ENCODE measurements at places on chromosomes 16 and 17. TPM values are rescaled to one million over a fixed set of nuclear protein-coding genes. Genes with fewer than 3 reads are reported as not detected.

- no peak overlapping the region for H3K27ac ChIP-seq
- no peaks in the 10 kb centered on the region for H3K4me1 ChIP-seq
- H3K36me3 ChIP-seq = no peaks in the 10 kb centered on the region
- no peaks in the 10 kb centered on the region for H3K27me3 ChIP-seq
Measured at GRCh38 chr17:53707566-53707965, 115.2 kb upstream of the KIF2B start.

Gene PDIA2
- 0.71 TPM for total RNA-seq

DNA sequence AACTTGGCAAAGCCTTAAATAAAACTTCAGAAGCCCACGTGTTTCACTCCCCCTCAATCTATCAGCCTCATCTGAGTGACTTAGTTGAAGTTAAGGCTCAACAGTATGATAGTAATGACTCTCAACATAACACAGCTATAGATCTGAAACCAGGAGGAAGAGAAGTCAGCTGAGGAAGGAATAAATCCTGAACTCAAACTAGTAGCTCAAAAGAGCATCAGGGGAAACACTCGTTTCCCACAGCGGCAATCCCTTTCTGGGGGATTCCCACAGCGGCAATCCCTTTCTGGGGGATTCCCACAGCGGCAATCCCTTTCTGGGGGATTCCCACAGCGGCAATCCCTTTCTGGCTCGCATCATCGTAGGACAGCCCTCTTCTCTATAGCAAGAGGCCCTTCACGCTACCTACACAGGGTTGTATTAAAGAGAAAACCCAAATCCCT lies 56.8 kb downstream of the ZZEF1 start:
- peaks cover 9% of the 10 kb centered on the region for H3K36me3 ChIP-seq
- no peaks in the 10 kb centered on the region for H3K4me1 ChIP-seq
- H3K27ac ChIP-seq = no peak overlapping the region

GRCh38 chr17:64129765-64130558 lies at the start of gene ERN1:
Gene ERN1, minus strand, starts transcription at chr17:64130144. Its CDS starts 115 bp downstream, at chr17:64130029.
- H3K27me3 ChIP-seq = no peaks in the 10 kb centered on the region
- peak within 1 kb of the TSS; percentile 42 for H3K27ac ChIP-seq
- peaks cover 18% of the 10 kb centered on the region for H3K36me3 ChIP-seq
- no peaks in the 10 kb centered on the region for H3K4me1 ChIP-seq

GRCh38 chr17:65918916-65919315 lies 273.0 kb downstream of the CEP112 start:
- no peaks in the 10 kb centered on the region for H3K27me3 ChIP-seq
- no peaks in the 10 kb centered on the region for H3K4me1 ChIP-seq
- DNase-seq = no peak
- H3K4me3 ChIP-seq = no peak overlapping the region

Gene AOC3
- total RNA-seq = 7.4 TPM

Gene TNFSF12
- 7.7 TPM for total RNA-seq

DNA sequence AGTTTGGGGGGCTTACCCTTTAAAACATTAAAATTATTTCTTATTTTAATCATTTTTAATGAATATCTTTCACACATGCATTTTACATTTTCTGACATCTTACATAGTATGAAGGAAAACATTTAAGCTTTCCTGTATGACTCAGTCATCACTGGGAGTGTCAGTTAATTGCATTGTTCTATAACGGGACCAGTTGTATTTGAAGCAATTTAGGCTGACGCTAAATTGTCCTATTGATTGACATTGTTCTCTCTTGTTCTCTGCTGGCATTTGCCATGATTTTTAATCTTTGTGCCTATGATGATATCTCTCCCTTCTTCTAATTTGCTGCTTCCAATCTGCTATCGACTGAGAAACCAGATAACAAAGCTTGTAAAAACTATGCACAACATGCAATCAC lies 190.5 kb upstream of the PIRT start:
- H3K27me3 ChIP-seq = no peaks in the 10 kb centered on the region
- no peak for DNase-seq
- H3K36me3 ChIP-seq = no peaks in the 10 kb centered on the region
- H3K27ac ChIP-seq = no peak overlapping the region

Gene SMIM22
- 235 TPM for total RNA-seq

GRCh38 chr16:87276091-87276701 lies 41.0 kb downstream of the C16orf95 start:
- H3K4me1 ChIP-seq = peaks cover 13% of the 10 kb centered on the region
- H3K27ac ChIP-seq = no peak overlapping the region
- no peak overlapping the region for H3K4me3 ChIP-seq
- no peak for DNase-seq
- H3K27me3 ChIP-seq = peaks cover 56% of the 10 kb centered on the region

- peaks cover 91% of the 10 kb centered on the region for H3K27me3 ChIP-seq
- peaks cover 11% of the 10 kb centered on the region for H3K4me1 ChIP-seq
- H3K4me3 ChIP-seq = no peak overlapping the region
- H3K36me3 ChIP-seq = no peaks in the 10 kb centered on the region
- DNase-seq = peak; percentile 52
Measured at GRCh38 chr16:86118467-86119307, 219.7 kb downstream of the IRF8 start.

Gene KRTAP4-1
- total RNA-seq = not detected

DNA sequence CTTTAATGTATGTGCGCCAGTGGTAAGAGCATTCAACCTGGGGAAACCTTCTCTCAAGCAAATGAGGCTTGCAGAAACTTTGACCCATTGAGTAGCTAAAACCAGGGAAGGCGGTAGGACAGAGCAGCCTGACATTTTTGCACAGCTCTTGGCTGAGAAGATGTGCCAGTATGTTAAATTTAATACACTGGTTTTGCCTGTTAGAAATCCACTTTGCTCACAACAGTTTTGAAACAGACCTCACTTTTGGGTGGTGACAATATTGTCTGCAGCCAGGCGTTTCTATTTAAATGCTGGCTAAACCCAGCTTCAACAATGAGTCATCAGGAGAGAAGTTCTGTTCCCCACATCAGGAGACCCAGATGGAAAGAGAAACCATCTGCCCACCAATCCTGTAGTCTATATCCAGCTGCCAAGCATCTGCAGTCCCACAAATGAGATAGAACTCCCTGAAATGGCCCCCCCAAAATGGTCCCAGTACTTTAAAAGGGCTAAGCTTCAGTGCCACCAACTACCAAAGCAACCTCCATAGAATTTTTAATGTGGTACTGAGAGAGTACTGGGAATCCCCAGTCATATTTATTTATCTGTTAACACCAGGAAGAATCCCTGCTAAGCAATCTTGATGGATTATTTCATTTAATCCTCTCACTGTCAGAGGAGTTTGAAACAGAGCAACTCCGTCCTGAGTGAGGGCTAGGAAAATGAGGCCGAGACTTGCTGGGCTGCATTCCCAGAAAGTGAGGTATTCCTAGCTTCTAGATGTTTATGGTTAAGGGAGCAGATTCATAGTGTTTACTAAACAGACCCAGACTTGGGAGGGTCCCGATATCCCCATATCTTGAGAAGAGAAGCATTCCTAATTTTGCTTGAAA lies 29.0 kb upstream of the CLEC3A start:
- H3K36me3 ChIP-seq = no peaks in the 10 kb centered on the region
- no peak overlapping the region for H3K4me3 ChIP-seq
- peaks cover 30% of the 10 kb centered on the region for H3K27me3 ChIP-seq
- no peak for DNase-seq

Gene CAVIN1
- total RNA-seq = 6.7 TPM

Gene ZFHX3
- 13.6 TPM for total RNA-seq

Gene SYNGR3
- total RNA-seq = 3.6 TPM

GRCh38 chr17:65593855-65594845 lies 32.7 kb upstream of the AXIN2 start:
- H3K27me3 ChIP-seq = peaks cover 42% of the 10 kb centered on the region
- no peak overlapping the region for H3K4me3 ChIP-seq
- no peaks in the 10 kb centered on the region for H3K36me3 ChIP-seq

GRCh38 chr16:89042711-89043551 lies 50.7 kb upstream of the ACSF3 start:
- no peaks in the 10 kb centered on the region for H3K36me3 ChIP-seq
- DNase-seq = no peak
- no peak overlapping the region for H3K4me3 ChIP-seq

DNA sequence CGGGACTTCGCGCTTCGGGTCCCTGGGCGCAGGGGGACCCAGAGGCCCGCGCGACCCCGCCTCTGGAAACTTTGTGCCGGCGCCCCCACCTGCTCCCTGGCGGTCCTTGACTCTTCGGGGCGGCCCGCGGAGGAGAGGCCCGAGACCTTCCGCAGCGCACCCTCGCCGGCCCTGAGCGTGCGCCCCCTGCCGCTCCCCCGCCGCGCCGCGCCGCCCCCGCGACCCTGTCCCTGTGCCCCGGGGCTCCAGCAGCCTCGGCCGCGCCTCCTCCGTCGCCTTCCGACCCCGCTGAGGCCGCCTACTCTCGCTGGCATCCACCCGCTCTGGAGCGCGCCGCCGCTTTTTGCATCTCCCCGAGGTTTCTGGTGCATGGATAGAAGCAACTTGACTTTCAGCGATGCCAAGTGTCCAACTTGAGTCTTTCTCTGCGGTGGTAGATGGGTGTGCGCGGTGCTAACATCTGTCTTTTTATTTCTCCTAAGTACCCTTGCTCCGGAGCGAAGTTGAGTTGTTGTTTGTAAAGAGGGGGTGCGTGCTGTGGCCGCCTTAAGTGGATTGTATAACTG lies 414 bp downstream of the DUSP14 start:
- H3K27me3 ChIP-seq = no peaks in the 10 kb centered on the region
- peak overlapping the region; percentile 72 for H3K27ac ChIP-seq
- peaks cover 55% of the 10 kb centered on the region for H3K4me1 ChIP-seq
- DNase-seq = peak; percentile 98

Gene STX1B
- 1.3 TPM for total RNA-seq

- H3K4me3 ChIP-seq = no peak overlapping the region
- no peak overlapping the region for H3K27ac ChIP-seq
- H3K4me1 ChIP-seq = peaks cover 9% of the 10 kb centered on the region
- H3K27me3 ChIP-seq = no peaks in the 10 kb centered on the region
Measured at GRCh38 chr17:28065706-28066105, 23.2 kb downstream of the NLK start.

Gene MARVELD3
- 38.4 TPM for total RNA-seq

GRCh38 chr17:44159519-44160210 lies 10.8 kb upstream of the ASB16 start:
- H3K27me3 ChIP-seq = no peaks in the 10 kb centered on the region
- H3K4me1 ChIP-seq = no peaks in the 10 kb centered on the region
- H3K36me3 ChIP-seq = peaks cover 19% of the 10 kb centered on the region
- DNase-seq = no peak
- H3K27ac ChIP-seq = no peak overlapping the region

DNA sequence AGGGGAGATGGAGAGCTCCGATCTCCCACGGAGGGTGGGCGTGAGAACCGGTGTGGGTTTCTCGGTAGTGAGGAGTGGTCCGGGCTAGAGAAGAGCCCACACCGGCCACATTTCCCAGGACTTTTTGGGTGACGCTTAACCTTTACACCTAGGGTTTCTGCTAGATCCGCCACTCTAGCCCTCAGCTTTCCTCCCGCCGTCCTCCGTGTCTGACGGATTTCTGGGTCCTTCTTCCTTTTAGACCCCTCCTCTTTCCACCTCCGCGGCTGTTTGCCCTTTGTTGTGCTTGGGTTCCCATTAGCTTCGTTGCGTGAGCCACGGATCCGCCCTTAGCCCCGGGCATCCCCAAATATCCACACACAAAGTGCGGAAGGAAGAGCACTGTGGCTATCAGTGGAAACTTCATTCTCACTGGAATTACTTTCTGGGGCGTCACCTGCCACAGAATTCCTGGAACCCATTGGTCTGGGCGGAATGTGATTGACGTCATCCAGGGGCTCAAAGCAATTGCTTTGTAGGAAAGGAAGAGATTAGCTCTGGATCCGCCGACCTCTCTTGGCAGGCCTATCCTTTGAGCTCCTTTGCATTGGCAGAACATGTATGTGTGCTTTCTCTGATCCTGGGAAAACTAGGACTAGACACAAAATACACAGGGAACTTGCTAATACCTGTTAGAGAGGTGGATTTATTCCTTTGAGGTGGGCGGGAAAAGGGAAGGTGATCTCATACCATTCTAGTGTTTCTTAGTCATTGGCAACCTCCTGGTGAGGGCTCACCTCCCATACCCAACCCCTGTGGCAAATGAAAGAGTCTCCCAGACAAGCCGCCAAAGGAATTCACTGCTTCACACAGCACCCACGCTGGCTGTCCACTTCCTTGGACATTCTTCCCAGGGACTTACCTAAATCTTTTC lies 654 bp downstream of the TNFAIP1 start:
- peak overlapping the region; percentile 93 for H3K4me3 ChIP-seq
- H3K27ac ChIP-seq = peak overlapping the region; percentile 89
- peaks cover 40% of the 10 kb centered on the region for H3K4me1 ChIP-seq
- no peaks in the 10 kb centered on the region for H3K27me3 ChIP-seq
- DNase-seq = peak; percentile 66
- H3K36me3 ChIP-seq = peaks cover 62% of the 10 kb centered on the region

Gene GRAPL
- not detected for total RNA-seq

DNA sequence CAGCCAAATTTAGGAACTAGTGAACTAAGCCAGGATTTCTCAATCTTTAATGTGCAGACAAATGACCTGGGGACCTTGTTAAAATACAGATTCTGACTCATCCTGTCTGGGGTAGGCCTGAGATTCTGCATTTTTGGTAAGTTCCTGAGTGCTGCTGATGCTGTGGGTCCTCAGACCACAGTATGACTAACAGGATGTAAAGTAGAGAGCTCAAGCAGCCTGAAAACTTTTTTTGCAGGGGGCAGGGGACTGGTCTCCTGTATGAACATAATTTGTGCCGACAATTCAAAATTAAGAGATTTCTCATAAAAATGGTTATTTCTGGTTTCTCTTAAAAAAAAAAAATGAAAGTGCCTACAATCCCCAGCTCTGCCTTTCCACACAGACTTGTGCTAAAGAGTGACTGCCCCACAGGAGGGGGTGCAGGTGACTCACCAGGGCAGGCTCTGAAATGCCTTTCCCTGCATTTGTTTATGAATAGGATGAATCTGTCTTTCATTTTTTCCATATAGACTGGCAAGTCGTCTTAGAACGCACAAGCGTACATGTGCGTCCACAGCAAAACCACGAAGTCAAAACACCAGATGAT lies 271.5 kb downstream of the PHKB start:
- no peak overlapping the region for H3K4me3 ChIP-seq
- H3K4me1 ChIP-seq = no peaks in the 10 kb centered on the region
- DNase-seq = no peak
- no peak overlapping the region for H3K27ac ChIP-seq

- H3K27me3 ChIP-seq = no peaks in the 10 kb centered on the region
- peaks cover 20% of the 10 kb centered on the region for H3K4me1 ChIP-seq
- H3K4me3 ChIP-seq = peak overlapping the region; percentile 96
- peak overlapping the region; percentile 97 for H3K27ac ChIP-seq
- DNase-seq = peak; percentile 90
Measured at GRCh38 chr17:7844292-7845154, 10.3 kb upstream of the TMEM88 start.

Gene TNS4
- total RNA-seq = 0.44 TPM

GRCh38 chr16:75471723-75472633 lies 7.5 kb upstream of the TMEM170A start:
- no peaks in the 10 kb centered on the region for H3K27me3 ChIP-seq
- H3K4me1 ChIP-seq = peaks cover 9% of the 10 kb centered on the region
- peak; percentile 64 for DNase-seq
- no peak overlapping the region for H3K27ac ChIP-seq
- H3K36me3 ChIP-seq = no peaks in the 10 kb centered on the region
- H3K4me3 ChIP-seq = no peak overlapping the region

All from Calu3 (cell line).